ENCODE measurements at places on chromosomes 4 and X.

- no peak for DNase-seq
These were observed 220.3 kb upstream of the BCOR start for GRCh38 chrX:40318076-40318475.

DNA sequence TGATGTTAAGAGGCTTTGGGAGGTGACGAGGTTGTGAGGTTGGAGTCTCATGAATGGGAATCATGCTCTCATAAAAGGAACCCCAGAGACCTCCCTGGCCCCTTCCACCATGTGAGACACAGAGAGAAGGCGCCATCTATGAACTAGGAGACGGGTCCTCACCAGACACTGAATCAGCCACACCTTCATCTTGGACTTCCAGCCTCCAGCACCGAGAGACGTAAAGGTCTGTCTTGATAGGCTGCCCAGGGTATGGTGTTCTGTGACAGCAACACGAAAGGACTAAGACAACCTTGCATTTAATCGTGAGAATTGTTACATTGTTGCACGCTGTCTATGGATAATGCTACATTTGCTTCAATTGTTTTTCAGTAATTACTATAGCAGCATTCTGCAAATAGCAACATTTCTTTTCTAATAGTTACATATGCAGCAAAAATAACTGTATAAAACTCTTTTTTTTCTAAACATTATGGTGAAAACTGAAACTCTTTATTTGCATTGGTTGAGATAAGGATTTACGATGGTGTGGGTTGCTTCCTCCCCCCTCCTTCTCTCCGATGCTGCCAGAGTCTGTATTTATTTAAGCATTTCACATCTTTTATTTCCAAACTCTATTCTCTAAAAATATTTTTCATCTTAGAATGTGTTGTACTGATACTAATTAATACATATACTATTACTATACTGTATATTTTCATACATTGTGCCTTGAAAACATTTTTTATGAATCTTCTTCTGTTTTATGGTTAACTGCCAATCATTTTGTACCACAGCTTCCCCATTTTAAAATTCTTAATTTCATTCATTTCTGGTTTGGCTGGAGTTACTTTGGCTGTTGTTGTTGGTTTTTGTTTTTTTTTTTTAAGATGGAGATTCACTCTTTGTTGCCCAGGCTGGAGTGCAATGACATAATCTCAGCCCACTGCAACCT lies 26.4 kb upstream of the AKAP17A start:
- DNase-seq = no peak

GRCh38 chr4:103786014-103786413 lies 66.2 kb upstream of the TACR3 start:
- no peak for DNase-seq

DNA sequence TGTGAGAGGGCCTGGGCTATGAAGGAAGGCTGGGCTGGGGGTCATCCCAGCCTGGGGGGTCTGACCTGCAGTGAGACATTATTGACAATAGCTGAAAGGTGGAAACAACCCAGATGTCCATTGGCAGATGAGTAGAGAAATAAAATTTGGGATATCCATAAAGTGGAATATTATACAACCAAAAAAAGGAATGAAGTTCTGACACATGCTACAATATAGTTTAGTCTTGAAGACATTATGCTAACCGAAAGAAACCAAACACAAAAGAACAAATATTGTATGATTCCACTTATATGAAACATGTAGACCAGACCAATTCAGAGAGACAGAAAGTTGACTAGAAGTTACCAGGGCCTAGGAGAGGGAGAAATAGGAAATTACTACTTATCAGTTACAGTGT lies 44.7 kb downstream of the RTL5 start:
- DNase-seq = no peak

- DNase-seq = no peak
These were observed 41.4 kb upstream of the RASSF6 start for GRCh38 chr4:73661646-73662119.

GRCh38 chrX:96689991-96690390 lies 5.3 kb downstream of the DIAPH2 start:
- DNase-seq = no peak

GRCh38 chr4:56480691-56481090 lies 13.3 kb downstream of the SRP72 start:
- DNase-seq = no peak

DNA sequence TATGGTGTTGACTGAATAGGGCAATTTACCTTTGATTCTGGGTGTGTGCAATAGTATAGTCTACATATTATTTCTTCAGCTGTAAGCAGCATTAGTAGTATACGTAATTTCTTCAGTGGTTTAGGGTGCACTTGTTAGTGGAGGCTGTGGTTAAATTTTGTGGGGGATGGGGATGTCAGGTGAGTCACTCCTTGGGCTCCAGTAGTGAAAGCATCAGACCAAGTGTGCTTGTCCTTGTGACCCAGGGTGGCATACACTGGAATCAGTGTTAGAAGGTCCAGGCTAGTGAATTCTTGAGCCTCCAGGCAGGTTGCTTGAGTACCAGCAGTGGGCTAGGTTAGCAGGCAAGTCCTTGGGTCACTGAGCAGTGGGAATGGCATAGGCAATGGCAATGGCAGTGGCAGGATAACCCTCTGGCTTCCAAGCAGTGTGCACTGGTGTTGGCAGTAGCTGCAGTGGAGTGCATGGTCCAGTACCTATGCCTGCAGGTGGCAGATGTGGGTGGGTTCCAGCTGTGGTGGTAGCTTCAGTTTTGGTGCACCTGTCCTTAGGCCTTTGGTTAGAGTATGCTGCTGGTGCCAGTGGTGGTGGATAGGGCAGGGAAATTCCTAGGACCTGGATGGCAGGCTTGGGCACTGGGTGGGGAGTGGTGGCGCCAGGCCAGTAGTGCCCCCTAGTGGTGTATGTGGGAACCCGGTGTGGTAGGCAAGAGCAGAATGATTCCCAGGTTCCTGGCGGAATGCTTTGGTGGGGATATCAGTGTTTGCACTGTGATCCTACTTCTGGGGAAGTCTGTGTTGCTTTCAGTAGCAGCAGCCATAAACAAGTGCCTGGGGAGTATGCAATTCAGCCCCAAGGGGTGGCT lies 531.0 kb downstream of the SMARCA1 start:
- no peak for DNase-seq

DNA sequence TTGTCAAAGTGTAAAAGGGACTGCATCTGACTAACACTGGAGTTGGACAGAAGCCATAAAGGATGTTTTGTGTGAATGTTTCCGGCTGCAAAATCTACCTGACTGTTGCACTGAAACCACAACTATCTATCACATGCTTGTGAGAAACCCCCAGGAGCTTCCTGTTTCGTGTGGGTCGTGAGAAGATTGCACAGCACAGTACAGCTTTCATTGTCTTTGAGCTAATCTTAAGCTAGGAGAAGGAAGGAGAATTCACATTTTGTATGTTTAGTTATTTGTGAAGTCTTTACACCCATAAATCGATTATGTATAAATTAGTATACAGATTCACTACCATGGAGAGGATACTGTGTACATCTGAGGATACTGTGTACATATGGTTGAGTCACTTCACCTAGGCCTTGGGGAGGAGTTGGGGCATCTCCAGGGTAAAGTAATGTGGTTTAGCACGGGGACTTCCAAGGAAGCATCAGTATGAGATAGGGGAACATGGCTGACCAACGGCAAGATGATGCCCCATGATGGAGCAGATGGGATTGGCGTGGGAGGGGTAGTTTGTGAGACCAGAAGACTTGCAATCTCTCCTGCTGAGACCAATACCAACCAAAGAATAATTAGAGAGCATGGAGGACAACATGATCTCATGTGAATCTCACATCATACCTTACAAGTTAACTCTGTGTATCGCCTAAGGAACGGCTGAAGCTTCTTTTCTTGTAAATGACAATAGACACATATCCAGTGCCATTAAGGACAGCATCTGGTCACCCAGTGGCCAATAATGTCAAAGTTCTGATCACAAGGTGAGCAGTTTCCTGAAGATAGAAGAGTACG lies 43.1 kb upstream of the FAM9C start:
- DNase-seq = peak; percentile 43

All from stimulated activated CD4-positive, alpha-beta T cell treated with anti-CD3 and anti-CD28 coated beads, TNF-alpha, amount 100 ng/mL, for 4 hours (primary cell).